ENCODE measurements at places on chromosomes 2 and 18. TPM values are rescaled to one million over a fixed set of nuclear protein-coding genes. Genes with fewer than 3 reads are reported as not detected.

The CREG2 gene
- not detected for total RNA-seq

The MAP3K2 gene
- 47.1 TPM for total RNA-seq

The CNDP1 gene
- not detected for total RNA-seq

The DSG2 gene
- 203 TPM for total RNA-seq

The TMBIM1 gene
- total RNA-seq, result 283 TPM

The LRRC30 gene
- not detected for total RNA-seq
